ENCODE measurements at places on chromosomes 3 and 15.
A peak's percentile ranks its signal among the peaks of the same experiment; 100 is the strongest.

DNA sequence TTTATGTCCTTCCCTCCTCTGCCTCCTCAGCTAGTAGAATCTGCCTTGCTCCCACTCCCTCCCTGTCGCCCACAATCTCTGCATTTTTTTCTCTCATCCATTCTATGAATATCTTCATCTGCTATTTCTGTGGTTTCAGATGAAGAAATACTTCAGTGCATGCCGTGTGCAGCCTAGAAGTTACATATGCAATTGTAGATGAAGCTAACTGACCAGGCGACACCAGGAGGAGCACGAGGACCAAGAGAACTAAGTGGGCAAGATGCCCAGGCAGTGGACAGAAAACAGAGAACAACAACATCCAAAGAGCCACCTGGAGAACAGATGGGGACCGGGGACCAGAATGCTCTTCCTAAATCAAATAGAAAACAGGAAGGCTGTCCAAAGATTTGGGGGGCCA, 121.4 kb upstream of the ATP11B start:
- DNase-seq = no peak

- no peak for DNase-seq
Observed at GRCh38 chr3:172856795-172857742, 106.5 kb downstream of the ECT2 start.

DNA sequence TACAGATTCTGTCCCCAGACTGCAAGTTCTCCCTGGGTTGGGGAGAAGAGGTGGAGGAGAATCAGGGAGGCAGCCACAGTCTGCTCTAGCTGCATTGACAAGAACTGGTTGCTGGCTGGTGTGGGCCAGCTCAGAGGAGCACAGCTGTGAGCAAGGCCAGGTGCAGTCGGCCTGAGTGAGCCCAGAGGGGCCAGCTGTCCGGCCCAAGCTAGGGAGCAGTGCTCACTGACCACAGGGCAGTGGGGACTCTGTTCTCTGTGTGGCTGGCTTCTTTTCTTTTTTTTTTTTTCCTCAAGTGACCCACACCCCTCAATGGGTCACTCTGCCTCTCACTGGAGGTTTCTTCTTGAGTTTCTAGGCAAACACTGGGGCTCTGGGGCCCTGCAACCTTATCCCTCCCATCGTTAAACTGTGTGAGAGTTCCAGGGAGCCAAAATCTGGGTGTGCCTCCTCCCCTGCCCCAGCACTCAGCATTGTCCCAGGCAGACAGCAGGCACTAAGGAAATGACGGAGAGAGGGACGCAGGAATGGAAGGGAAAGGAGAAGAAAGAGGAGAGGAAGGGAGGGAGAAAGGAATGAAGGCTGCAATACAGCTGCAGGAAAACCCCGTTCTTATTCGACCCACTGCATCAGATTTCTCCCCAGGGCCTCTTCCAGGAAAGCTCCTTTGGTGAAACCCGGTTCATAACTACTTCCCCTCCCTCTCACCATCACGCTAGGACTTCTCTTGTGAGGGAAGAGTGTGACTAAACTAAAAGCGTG, 37.7 kb upstream of the HES1 start:
- DNase-seq = no peak

GRCh38 chr15:35115155-35115725, 30.1 kb upstream of the NANOGP8 start:
- DNase-seq = no peak

GRCh38 chr15:37771465-37771864, 163.0 kb upstream of the TMCO5A start:
- no peak for DNase-seq

- DNase-seq = no peak
Observed at GRCh38 chr3:16893618-16894200, 9.0 kb downstream of the PLCL2 start.

- no peak for DNase-seq
Observed at GRCh38 chr3:39148435-39149058, 4.8 kb downstream of the CSRNP1 start.

- no peak for DNase-seq
Observed at GRCh38 chr15:66072616-66073361, 180.8 kb downstream of the MEGF11 start.

DNA sequence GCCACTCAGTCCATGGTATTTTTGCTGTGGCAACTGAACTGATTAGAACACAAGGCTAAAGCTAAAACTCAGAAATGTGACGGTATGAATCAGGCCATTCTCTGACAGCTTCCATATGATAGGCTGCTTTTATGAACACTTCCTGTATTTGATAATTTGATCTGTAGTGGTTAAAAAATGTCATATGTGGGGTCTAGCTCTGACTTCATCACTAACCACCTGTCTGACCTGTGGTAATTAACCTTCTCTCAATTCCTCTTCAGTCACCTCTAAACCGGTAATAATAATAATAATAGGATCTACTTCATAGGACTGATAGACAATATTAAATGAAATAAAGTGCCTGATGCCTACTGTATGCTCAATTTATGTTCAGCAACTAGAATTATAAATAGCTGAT, 223.2 kb downstream of the MBNL1 start:
- DNase-seq = no peak

- DNase-seq = no peak
Observed at GRCh38 chr3:138470687-138471086, 36.3 kb downstream of the ESYT3 start.

- no peak for DNase-seq
Observed at GRCh38 chr3:139957844-139958243, 22.9 kb downstream of the CLSTN2 start.

GRCh38 chr3:150412561-150413231, 4.6 kb downstream of the TSC22D2 start:
- DNase-seq = no peak

- DNase-seq = no peak
Observed at GRCh38 chr15:34753236-34753894, 1.4 kb downstream of the GJD2 start.

DNA sequence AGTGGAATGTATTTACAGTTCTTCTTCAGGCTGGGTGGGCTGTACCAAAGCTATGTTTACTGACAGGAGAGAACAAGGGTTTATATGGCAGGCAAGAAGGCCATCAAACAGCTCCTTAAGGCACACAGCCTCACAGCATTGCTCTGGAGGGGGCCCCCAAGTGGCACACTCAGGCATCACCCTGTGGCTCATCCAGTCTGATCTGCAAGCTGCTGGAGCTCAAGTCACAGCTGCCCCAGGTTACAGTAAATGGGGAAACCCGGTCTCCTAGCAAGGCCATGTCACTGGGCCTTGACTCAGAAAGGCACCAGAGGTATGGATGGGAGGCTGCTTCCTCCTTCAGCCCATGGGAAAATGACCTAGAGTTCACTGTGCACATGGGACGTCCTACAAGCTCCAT, 67.5 kb downstream of the TFG start:
- no peak for DNase-seq

GRCh38 chr3:134708671-134709070, 57.8 kb upstream of the KY start:
- no peak for DNase-seq

GRCh38 chr15:89363133-89363532, 28.5 kb upstream of the POLG start:
- DNase-seq = no peak

DNA sequence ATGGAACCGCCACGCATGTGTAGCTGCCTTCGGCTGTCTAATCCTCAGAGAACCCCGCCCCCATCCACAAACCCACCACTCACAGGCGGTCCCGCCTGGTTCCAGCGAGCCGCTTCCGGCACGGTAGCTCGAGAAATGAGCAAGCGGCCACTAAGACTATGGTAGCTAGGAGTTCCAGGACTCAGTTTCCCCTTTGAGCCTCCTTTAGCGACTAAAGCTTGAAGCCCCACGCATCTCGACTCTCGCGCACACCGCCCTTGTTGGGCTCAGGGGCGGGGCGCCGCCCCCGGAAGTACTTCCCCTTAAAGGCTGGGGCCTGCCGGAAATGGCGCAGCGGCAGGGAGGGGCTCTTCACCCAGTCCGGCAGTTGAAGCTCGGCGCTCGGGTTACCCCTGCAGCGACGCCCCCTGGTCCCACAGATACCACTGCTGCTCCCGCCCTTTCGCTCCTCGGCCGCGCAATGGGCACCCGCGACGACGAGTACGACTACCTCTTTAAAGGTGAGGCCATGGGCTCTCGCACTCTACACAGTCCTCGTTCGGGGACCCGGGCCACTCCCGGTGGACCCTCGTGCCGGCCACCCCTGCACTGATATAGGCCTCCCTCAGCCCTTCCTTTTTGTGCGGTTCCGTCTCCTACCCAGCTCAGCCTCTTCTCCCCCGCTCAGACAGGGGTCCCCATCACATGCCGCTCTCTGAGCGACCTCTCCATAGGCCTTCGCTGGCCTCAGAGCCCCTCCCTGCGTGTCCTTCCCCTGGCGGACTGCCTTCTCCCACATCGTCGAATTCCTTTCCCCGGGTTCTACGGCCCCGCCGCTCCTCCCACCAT, at the start of gene RAB11A:
TSS of gene RAB11A (plus strand) at position 366 of the 828 bp plus-strand sequence. CDS start at position 461, 95 bp downstream.
- peak; percentile 92 for DNase-seq

- DNase-seq = no peak
Observed at GRCh38 chr3:57003676-57004075, 56.8 kb upstream of the SPATA12 start.

All from activated naive CD4-positive, alpha-beta T cell treated with anti-CD3 and anti-CD28 coated beads, Interleukin-2, amount 50 U/mL, for 72 hours (primary cell).